ENCODE measurements at places on chromosomes 2 and 18.

GRCh38 chr18:62170857-62171256 lies 16.0 kb downstream of the PIGN start:
- no peak for DNase-seq

GRCh38 chr2:216113572-216113971 lies 4.4 kb downstream of the XRCC5 start:
- no peak for DNase-seq

- DNase-seq, result no peak
These were observed 28.2 kb downstream of the BCL2L11 start for GRCh38 chr2:111148925-111149324.

GRCh38 chr2:221169724-221170123 lies 402.4 kb downstream of the EPHA4 start:
- DNase-seq, result peak; percentile 47

- no peak for DNase-seq
These were observed 342.9 kb downstream of the PARD3B start for GRCh38 chr2:204888222-204888621.

- no peak for DNase-seq
These were observed 259.9 kb downstream of the NDUFA10 start for GRCh38 chr2:239765076-239765845.

DNA sequence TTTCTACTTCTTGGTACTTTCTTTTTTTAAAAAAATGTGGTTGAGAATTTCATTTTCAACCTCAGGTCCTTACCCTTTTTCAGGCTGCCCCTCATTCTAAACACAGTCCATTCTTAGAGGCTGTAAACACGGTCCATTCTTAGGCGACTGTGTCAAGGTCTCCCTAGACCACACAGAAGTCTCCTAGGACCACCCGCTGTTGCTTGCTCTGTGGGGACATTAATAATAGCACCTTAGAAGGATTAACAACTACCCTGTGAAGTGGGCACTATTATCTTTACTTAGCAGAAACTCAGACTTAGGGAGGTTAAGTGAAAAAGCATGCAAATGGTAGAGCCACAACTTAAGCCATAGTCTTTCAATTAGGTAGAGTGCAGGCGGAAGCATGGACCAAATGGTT lies 91.7 kb downstream of the RBMS1 start:
- DNase-seq, result no peak

DNA sequence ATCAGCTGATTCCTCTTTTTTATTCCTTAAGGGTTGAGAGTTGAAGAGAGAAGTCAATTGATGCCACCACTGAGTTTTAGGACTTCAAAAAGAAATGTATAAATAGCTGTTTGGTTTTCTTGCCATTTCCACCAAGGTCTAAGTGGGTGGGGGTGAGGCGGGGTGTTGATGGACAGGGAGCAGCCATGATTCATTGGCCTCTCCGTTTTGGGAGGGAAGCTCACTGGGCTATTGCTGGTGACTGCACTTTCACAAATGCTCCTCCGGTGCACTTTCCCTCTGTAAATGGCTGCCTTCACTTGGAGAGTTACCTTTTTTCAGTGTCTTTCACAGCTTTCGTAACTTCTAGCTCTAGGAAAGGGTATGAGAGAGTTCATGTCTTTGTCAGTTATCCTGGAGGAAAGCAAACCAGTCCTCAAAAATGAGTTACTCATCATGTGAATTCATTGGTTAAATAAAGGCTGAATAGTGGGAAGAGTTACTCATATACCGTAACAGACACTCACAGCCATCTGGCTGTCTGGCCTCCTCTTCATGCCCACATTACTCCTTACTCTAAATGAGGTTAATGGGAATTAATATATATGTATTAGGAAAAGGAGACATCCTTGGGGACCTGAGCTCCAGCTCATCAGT lies 17.4 kb upstream of the CTAGE1 start:
- no peak for DNase-seq

DNA sequence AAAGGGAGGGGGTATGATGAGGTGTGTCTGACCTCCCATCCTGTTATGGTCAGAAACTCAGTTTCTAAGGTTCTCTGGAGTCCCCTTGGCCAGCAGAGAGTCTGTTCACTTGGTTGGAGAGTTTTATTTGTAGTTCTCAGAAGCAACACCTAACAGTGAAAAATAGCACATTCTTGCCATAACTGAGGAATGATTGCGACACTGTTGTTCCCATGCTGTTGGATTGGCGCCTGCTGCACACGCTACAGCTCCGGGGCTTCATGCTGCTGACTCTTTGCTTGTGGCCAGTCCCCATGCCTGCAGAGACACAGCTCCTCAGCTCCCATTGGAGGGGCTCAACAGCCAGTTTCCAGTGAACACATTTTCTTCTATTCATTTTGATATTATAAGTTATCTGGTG lies 42.1 kb downstream of the TPGS2 start:
- no peak for DNase-seq

GRCh38 chr18:70069382-70069781 lies 121.7 kb upstream of the CD226 start:
- no peak for DNase-seq

DNA sequence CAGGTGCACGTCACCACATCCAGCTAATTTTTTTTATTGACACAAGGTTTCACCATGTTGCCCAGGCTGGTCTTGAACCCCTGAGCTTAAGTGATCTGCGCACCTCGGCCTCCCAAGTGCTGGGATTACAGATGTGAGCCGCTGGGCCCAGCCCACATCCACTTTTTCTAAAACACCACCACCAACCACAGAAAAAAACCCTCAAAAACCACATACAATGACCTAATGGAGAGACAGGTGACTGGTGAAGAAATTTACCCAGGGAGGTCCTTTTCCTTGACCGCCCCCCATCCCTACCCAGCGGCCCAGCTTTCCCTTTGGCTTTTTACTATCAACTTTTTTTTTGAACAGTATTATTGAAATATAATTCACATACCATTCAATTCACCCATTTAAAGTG lies 47.9 kb downstream of the CACNB4 start:
- no peak for DNase-seq

GRCh38 chr2:170464268-170464667 lies 250.9 kb upstream of the SP5 start:
- no peak for DNase-seq

DNA sequence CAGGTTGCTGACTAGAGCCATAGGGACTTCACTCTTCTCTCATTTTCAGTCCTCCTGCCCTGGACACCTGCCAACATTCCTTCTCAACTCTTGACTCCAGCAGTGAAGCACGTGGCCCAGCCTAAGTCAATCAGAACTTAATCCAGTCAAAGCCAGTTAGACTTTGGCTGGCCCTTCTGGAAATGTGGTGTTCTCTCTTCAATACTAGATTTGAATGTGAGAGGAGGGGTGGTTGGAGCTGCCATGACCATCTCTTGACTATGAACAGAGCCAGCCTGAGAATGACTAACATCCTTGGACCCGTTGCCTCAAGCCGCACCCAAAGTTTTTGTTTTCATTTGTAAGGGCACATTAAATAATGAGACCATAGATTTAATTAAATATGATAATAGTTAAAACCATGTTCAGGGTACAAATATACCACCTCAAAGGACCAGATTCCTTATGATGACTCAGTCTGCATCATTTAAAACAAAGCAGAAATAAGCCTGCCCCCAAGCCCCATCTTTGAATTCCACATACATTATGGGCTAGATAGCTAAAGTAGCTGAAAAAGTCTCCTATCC lies 49.7 kb upstream of the RASGRP3 start:
- no peak for DNase-seq

DNA sequence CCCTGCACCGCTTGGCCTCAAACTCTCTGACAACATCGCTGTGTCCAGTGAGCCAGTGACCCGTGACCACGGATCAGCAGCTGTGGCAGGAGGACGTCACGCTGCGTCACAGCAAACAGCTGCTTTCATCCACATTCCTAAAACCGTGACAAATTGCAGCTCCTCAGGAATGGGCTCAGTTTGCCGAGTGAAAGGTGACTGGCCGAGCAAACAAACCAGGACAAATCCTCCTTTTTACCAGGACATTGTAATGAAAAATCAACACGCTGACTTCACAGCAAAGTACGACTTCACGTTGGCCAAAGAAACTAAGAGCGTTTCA lies 57.6 kb downstream of the PXDN start:
- DNase-seq, result no peak

GRCh38 chr2:182366628-182367027 lies 60.2 kb downstream of the PDE1A start:
- peak; percentile 12 for DNase-seq

DNA sequence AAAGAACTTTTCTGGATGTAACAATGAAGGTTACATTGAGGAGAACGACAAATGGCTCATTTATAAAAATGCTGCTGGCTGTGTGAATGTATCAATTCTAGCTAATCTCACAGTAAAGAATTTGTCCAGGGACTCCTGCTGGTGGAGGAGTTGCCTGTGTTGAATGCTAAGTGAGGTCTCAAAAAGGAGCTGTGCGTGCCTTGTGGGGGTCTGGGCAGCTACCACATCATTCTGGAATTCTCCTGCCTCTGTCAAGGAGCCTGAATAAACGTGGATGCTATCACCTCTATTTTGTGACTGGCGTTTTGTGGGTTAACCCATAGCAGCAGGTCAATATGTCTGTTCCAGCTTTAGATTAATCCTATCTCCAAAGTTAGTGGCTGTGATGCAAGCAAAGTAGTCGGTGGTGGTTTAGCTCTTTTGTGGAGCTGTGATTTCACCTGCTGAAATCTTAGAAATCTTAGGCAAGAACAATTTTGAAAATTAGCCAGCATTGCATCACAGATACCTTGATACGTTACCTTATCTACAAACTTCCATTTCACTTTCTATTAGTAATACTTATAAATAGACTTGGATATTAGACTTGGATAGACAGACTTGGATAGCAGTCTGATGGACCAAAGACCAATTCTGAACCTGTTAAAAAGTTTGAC lies 96.8 kb downstream of the MTCL1 start:
- DNase-seq, result peak; percentile 34

- no peak for DNase-seq
These were observed 65.0 kb downstream of the RAB31 start for GRCh38 chr18:9772847-9773677.

DNA sequence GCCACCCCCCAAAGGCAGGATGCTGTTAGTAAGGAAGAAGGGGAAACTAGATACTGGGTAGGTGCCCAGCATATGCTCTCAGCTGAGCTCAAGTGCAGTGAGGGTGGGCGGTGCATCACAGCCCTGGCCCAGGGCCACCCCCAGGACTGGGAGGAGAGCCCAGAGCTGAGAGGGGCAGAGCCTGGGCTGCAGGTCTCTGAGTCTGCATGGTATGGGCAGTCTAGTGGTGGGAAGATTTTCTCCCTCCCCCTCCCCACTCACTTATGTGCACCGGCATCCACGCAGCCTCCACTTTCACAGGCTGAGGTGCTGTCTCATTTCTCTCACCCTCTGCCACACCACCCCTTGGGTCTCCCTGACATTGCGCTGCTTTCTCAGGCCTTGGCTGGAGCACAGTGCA lies 48.5 kb upstream of the CAB39 start:
- DNase-seq, result peak; percentile 10

DNA sequence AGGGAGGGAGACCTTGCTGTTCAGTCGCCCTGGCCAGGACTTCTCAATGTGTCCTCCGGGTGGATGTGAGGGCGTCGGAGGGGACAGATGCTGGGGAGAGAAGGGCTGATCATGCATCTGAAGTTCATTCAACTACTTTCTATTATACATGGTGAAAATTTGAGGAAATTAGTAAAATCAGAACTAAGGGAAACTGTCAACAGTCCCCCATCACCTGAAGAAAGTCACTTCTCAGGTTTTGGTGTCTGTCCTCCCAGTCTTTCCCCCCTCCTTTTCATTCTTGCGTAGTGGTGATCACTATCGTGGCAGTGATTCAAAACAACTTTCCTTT lies 17.4 kb upstream of the ACKR3 start:
- DNase-seq, result no peak

GRCh38 chr2:8522687-8523086 lies 159.2 kb upstream of the ID2 start:
- DNase-seq, result no peak

- no peak for DNase-seq
These were observed 4.7 kb downstream of the SCYGR5 start for GRCh38 chr2:227671170-227671905.

- DNase-seq, result no peak
These were observed 532.8 kb downstream of the FBXO15 start for GRCh38 chr18:73614812-73615211.
